Cerebellar cortex (tissue), 1 donor: ENCODE measurements at places on chromosomes 3 and 15.
A peak's percentile ranks its signal among the peaks of the same experiment; 100 is the strongest.

- no peak for DNase-seq
These were observed at the start of gene WNT5A for GRCh38 chr3:55486857-55487380. WNT5A (minus strand) TSS chr3:55487306; CDS start chr3:55486985, 321 bp downstream.

- DNase-seq, result peak; percentile 80
These were observed 1.3 kb downstream of the MAGI1 start for GRCh38 chr3:66037330-66037985.

GRCh38 chr3:51860703-51861665 is at the start of gene IQCF2:
IQCF2 (plus strand) TSS chr3:51861615; CDS start chr3:51861667, 52 bp downstream.
- no peak for DNase-seq

DNA sequence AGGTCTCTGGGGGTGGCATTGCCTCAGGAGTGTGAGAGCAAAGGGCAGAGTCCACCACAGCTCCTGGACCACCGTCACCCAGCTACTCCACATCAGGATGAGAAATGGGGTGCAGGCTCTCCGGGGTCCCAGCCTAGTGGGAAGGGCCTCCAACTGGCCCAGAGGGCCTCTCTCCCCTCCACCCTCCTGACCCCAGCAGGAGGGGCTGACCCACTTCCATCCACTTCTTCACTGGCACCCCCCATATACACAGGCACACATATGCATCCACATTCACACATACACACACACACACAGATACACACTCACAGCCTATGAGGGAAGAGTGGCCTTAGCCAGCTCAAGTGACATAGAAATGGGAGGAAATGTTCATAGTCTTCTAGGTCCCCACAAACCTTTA is 286.0 kb downstream of the OCA2 start:
- no peak for DNase-seq

GRCh38 chr3:137769322-137770065 is 5.4 kb downstream of the SOX14 start:
- DNase-seq, result no peak

GRCh38 chr3:170523248-170523647 is 62.6 kb downstream of the SLC7A14 start:
- DNase-seq, result no peak

GRCh38 chr3:136658946-136659682 is 93.1 kb downstream of the STAG1 start:
- DNase-seq, result peak; percentile 73

DNA sequence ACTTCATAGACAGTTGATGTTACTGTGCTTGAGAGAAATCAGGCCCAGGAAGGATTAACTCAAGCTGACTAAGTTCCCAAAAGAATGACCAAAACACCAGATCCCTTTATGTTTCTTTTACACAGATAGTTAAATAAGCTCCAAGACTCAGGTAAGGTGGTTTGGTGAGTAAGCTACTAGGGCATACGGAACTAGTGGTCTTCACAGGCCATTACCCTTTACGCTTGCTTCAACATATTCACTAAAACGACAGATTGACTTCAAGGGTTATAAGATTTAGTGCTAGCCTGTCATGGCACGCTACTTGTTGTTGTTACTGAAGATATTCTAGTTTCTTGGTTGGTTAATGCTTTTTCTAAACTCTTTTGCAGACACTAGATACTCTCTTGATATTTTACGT is 369.3 kb downstream of the LPP start:
- DNase-seq, result no peak

GRCh38 chr3:129418041-129418973 is 10.1 kb downstream of the EFCAB12 start:
- DNase-seq, result no peak

- DNase-seq, result no peak
These were observed 265.3 kb upstream of the TGFBR2 start for GRCh38 chr3:30341079-30341478.

DNA sequence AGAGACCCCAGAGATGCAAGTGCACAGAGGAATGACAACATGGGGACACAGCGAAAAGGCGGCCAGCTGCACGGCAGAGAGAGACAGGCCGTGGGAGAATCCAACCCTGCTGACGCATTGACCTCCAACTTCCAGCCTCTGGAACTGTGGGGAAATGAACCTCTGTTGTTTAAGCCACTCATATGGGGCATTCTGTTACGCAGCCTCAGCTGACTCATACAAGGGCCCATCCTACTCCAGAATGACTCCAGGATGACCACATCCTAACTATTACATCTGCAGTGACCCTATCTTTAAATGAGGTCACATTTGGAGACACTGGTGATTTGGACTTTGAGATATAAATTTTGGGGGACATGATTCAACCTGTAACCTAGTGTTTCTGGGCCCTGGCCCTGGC is 44.0 kb downstream of the KLF15 start:
- no peak for DNase-seq

GRCh38 chr15:60941448-60941847 is 287.7 kb downstream of the RORA start:
- DNase-seq, result no peak

- DNase-seq, result no peak
These were observed 188.3 kb downstream of the APBA2 start for GRCh38 chr15:29074045-29074444.

DNA sequence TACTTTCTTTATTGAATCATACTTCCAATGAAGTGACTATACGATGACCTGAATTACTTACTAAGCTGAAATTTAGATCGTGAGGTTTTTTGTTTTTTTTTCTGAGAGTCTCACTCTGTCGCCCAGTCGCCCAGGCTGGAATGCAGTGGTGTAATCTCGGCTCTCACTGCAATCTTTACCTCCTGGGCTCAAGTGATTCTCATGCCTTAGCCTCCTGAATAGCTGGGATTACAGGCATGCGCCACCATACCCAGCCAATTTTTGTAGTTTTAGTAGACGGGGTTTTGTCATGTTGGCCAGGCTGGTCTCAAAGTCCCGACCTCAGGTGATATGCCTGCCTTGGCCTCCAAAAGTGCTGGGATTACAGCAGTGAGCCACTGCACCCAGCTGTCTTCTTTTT is 28.7 kb downstream of the SPPL2A start:
- no peak for DNase-seq

- no peak for DNase-seq
These were observed 7.5 kb downstream of the ADAMTS9 start for GRCh38 chr3:64680334-64680733.

- DNase-seq, result no peak
These were observed 7.4 kb downstream of the EDEM1 start for GRCh38 chr3:5194801-5195509.

DNA sequence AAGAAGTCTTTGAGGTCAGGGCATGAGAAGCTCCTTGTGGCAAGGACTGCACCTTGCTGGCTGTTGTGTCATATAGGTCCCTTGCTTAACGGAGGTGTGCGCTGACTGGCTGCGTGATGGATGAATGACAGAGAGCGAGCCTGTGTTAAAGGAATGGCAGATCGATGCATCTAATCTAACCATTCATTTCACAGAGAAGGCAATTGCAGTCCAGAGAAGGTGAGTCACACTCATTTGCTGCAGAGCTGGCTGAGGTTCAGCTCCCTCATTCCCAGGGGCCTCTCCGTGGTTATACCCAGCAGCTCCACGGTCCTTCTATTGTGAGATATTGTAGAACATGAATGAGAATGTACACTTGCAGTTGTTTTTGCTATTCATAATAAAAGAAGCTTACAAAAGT is 289.3 kb downstream of the EPHB1 start:
- no peak for DNase-seq

GRCh38 chr3:195817578-195818135 is 5.9 kb upstream of the MUC4 start:
- DNase-seq, result no peak
